Thyroid gland (tissue), 4 donors: ENCODE measurements at places on chromosomes 4 and X. TPM values are rescaled to one million over a fixed set of nuclear protein-coding genes. Genes with fewer than 3 reads are reported as not detected.

- no peaks in the 10 kb centered on the region for H3K36me3 ChIP-seq
- no peaks in the 10 kb centered on the region for H3K27me3 ChIP-seq
- no peaks in the 10 kb centered on the region for H3K4me1 ChIP-seq
- no peak overlapping the region for H3K4me3 ChIP-seq
- DNase-seq, result no peak
- no peak overlapping the region for H3K27ac ChIP-seq
Measured at GRCh38 chr4:48041535-48042137, 25.1 kb downstream of the NIPAL1 start.

The PRDM8 gene
- total RNA-seq, result 1.8 TPM

DNA sequence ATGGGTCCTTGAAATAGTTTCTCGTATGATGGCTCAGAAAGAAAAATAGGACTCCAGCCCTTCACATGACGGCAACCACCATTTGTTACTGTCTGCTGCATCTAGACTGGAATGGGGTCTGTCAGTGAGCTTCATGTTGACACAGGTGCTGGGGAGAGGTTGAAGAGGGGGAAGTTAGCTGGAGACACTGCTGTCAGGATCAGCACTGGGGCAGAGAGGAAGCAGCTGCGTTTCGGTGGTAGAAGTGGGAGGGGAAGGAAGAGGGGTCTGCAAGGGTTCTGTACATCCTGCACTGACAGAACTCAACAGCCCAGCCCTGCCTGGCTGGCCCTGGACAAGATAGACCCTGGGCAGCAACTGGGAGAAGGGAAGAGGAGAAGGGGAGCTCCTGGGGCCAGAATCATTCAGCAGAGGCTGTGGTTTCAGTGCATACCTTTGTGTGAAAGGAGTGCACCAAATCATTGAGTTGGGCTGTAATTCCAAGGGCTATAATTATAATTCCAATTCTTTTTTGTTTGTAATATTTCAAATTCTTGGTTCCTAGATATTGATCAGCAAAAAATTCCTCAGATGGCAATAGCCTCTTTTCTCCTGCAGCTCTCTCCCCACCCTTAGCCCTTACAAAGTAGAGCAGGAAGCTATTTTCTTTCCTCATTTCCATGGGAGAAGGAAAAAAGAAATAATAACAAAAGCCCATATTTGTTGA is 119.4 kb upstream of the C1GALT1C1 start:
- no peaks in the 10 kb centered on the region for H3K36me3 ChIP-seq
- DNase-seq, result no peak
- H3K27me3 ChIP-seq, result no peaks in the 10 kb centered on the region
- no peak overlapping the region for H3K27ac ChIP-seq

The CXCL11 gene
- total RNA-seq, result not detected

The CTAG2 gene
- not detected for total RNA-seq

The NEIL3 gene
- total RNA-seq, result 0.59 TPM

DNA sequence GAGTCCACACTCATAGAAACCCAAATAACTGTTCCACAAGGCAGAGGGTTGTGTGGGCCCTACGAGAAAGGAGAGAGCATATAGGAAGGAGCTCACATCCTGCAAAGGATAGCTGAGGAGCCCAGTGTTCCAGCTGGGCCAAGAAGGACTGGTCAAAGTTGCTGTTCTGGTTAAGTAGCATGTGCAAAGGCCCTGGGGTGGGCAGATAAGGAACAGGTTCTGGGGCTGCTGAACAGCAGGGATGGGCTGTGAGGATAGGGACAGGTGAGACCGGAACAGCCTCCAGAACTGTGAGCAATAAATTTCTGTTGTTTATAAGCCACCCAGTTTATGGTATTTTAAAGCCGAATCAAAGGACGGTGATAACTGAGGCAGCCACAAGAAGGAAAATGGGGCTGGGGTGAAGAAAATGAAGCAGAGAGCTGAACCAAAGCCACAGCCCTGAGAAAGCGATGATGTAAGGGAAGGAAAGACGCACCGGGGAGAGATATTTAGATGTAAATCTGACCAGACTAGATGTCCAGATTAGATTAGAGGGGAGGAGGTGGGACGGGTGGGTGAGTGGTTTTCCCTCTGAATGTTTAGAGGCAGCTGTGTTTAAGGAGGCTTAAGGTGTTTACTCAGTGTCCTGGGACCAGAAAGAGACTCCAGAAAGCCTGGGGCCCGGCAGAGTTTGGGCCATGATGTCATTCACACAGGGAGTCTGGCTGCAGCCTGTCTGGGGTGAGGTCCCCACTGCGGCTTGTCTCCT is 180.8 kb upstream of the BCOR start:
- H3K4me3 ChIP-seq, result no peak overlapping the region
- H3K4me1 ChIP-seq, result no peaks in the 10 kb centered on the region
- H3K27me3 ChIP-seq, result no peaks in the 10 kb centered on the region
- no peaks in the 10 kb centered on the region for H3K36me3 ChIP-seq
- H3K27ac ChIP-seq, result no peak overlapping the region

- no peak overlapping the region for H3K4me3 ChIP-seq
- no peaks in the 10 kb centered on the region for H3K36me3 ChIP-seq
- H3K27me3 ChIP-seq, result no peaks in the 10 kb centered on the region
- no peaks in the 10 kb centered on the region for H3K4me1 ChIP-seq
- no peak overlapping the region for H3K27ac ChIP-seq
Measured at GRCh38 chr4:75254745-75255144, 259.5 kb downstream of the RCHY1 start.

The TMEM144 gene
- total RNA-seq, result 34.9 TPM

DNA sequence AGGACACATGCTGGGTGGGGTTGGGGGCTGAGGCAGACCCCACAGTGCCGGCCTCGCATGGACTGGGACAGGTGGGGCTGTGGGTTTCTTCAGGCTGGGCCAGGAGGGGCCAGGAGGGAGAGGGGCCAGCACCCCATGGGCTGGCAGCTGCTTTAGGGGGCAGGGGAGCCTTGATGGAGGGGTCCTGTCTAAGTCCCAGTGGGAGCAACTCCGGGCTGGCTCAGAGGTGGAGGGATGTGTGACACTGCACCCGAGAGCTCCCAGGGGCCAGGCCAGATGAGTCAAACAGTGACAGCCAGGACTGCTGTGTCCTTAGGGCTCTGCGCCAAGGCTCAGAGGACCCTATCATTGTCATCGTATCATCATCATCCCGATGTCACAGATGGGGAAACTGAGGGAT is 4.4 kb upstream of the ABLIM2 start:
- DNase-seq, result no peak
- no peak overlapping the region for H3K27ac ChIP-seq
- H3K36me3 ChIP-seq, result no peaks in the 10 kb centered on the region
- no peaks in the 10 kb centered on the region for H3K27me3 ChIP-seq
- peaks cover 22% of the 10 kb centered on the region for H3K4me1 ChIP-seq

The PRKG2 gene
- total RNA-seq, result not detected

- H3K36me3 ChIP-seq, result no peaks in the 10 kb centered on the region
- H3K4me1 ChIP-seq, result no peaks in the 10 kb centered on the region
- H3K27me3 ChIP-seq, result no peaks in the 10 kb centered on the region
- peak overlapping the region; percentile 91 for H3K27ac ChIP-seq
Measured at GRCh38 chrX:2928191-2928582, 952 bp downstream of the ARSD start.

DNA sequence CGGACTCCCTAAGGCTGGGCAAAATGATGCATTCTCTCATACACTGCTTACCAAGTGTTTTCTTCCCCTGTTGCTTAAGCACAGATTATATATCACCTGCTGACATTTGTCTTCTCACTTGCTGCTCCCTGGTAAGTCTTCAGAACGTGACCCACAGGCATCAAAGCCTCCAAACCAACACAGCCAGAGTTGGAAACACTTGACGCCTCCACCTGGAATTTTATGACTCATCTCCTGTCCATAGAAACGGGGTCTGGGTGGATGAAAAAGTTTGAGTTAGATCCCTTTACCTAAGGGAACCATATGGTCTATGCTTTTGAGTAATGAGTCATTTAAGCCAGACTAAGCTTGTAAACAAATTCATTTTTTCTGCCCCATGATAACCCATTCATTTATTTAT is 251.6 kb downstream of the USP46 start:
- H3K4me1 ChIP-seq, result no peaks in the 10 kb centered on the region
- DNase-seq, result no peak

The ZXDB gene
- total RNA-seq, result 15.2 TPM

The CENPVL3 gene
- total RNA-seq, result not detected

GRCh38 chr4:171532968-171533367 is 280.2 kb upstream of the GALNTL6 start:
- no peaks in the 10 kb centered on the region for H3K27me3 ChIP-seq
- H3K4me3 ChIP-seq, result no peak overlapping the region
- no peak overlapping the region for H3K27ac ChIP-seq
- no peaks in the 10 kb centered on the region for H3K4me1 ChIP-seq
- DNase-seq, result no peak

- H3K36me3 ChIP-seq, result no peaks in the 10 kb centered on the region
- H3K27ac ChIP-seq, result no peak overlapping the region
- DNase-seq, result no peak
- H3K4me1 ChIP-seq, result no peaks in the 10 kb centered on the region
- no peak overlapping the region for H3K4me3 ChIP-seq
Measured at GRCh38 chrX:11285651-11286050, 7.6 kb upstream of the AMELX start.

DNA sequence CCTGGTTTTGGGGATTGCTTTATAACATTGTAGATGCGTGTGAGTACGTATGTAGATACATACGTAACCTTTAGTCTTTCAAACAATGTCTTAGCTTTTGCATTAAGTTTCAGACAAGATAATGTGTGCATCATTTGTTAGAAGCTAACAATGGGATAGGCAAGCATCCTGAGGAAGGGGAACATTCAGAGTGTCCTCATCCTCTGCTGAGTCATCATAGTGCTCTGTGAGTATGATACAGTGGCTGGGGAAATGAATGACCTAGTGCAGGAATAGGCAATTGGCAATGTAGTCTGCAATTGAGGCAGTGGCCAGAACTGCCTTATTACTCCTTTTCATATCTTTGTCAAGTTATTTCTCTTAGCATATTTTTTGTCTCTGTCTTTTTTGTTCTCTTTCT is 7.3 kb downstream of the NAP1L5 start:
- H3K27ac ChIP-seq, result no peak overlapping the region
- H3K36me3 ChIP-seq, result no peaks in the 10 kb centered on the region
- DNase-seq, result no peak
- no peaks in the 10 kb centered on the region for H3K27me3 ChIP-seq

DNA sequence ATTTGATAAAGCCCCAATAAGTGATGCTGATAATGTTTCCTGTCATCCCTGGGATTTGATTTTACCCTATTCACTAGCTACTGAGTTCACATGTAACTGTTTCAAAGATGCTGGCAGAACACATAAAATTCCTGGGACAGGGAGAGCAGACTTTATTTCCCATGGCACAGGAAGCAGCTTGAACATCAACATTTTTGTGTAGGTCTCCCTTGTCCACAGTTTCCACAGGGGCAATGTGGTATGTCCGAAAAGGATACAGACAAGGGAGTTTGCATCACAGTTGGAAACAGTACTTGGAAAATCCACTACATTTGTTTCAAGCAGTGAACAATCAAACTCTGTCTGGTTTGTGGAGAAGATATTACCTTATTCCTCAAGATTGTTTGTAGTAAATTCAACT is 129.2 kb upstream of the KLHL4 start:
- H3K27ac ChIP-seq, result no peak overlapping the region
- no peaks in the 10 kb centered on the region for H3K36me3 ChIP-seq
- DNase-seq, result no peak
- H3K4me1 ChIP-seq, result no peaks in the 10 kb centered on the region
- H3K4me3 ChIP-seq, result no peak overlapping the region

GRCh38 chr4:89469930-89470375 is 162.4 kb upstream of the GPRIN3 start:
- no peak overlapping the region for H3K27ac ChIP-seq
- no peak for DNase-seq
- H3K27me3 ChIP-seq, result no peaks in the 10 kb centered on the region
- no peaks in the 10 kb centered on the region for H3K36me3 ChIP-seq
- H3K4me3 ChIP-seq, result no peak overlapping the region
- H3K4me1 ChIP-seq, result no peaks in the 10 kb centered on the region

DNA sequence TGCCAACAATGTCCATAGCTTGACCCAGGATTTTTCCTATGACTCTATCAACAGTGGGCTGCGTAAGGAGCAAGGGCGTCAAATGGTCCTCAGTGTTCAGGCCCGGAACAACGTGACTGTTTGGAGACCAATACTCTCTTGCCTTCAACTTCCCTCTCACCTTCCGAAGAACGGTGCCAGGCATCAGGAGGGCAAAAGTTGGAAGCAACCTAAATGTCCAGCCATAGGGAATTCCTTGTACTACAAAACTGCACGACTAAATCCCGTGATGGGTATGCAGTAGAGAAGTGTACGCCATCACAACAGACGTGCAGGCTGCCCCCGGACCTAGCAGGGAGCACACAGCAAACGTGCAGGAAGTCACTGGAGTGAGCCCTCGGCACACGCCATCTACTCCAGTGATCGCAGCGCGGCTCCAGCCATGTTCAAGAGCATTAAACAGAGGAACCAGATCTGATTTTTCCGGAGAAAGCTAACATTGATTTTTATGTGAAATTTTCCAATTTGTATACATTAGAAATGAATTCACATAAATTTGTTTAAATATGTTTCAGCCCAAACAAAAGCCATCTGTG is 79.0 kb downstream of the JAKMIP1 start:
- no peaks in the 10 kb centered on the region for H3K36me3 ChIP-seq
- DNase-seq, result no peak
- H3K27ac ChIP-seq, result no peak overlapping the region
- no peak overlapping the region for H3K4me3 ChIP-seq

- H3K27ac ChIP-seq, result no peak overlapping the region
- H3K4me3 ChIP-seq, result no peak overlapping the region
- no peaks in the 10 kb centered on the region for H3K36me3 ChIP-seq
- no peaks in the 10 kb centered on the region for H3K27me3 ChIP-seq
- DNase-seq, result no peak
Measured at GRCh38 chr4:166198516-166199310, 325.7 kb downstream of the TLL1 start.

The AFP gene
- not detected for total RNA-seq

DNA sequence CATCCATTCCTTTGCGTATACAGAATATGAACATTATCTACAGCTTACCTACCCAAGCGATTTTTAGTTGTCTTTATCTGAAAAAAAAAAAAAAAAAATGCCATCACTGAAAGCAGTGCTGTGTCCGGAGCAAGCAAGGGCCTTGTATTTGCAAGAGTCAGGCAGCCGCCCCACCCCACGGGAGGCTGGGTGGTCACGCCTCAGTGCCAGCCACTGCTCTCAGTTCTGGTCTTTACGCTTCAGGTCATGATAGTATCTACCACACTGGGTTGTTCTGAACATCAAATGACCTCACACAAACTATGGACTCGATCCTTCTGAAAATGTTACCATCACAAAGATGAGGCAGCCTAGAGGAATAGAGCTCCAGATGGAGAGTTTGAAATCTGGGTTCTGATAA is 62.7 kb upstream of the HELT start:
- H3K36me3 ChIP-seq, result no peaks in the 10 kb centered on the region
- DNase-seq, result peak; percentile 54
- H3K4me1 ChIP-seq, result no peaks in the 10 kb centered on the region
- H3K27me3 ChIP-seq, result no peaks in the 10 kb centered on the region
- no peak overlapping the region for H3K27ac ChIP-seq
- H3K4me3 ChIP-seq, result no peak overlapping the region
